Left lung (tissue), 14 donors: ENCODE measurements at places on chromosomes 5 and 9. TPM values are rescaled to one million over a fixed set of nuclear protein-coding genes. Genes with fewer than 3 reads are reported as not detected.

Gene KCNT1
- 0.48 TPM for polyA plus RNA-seq

Gene TRMO
- 15.7 TPM for polyA plus RNA-seq

Gene SEMA6A
- polyA plus RNA-seq: 39.3 TPM

Gene TNFSF8
- polyA plus RNA-seq: 11.5 TPM

Gene SAXO1
- 0.14 TPM for polyA plus RNA-seq

Gene SLC6A19
- polyA plus RNA-seq: 0.24 TPM

Gene FGF10
- 47.7 TPM for polyA plus RNA-seq

Gene MPDZ
- 77.7 TPM for polyA plus RNA-seq

Gene LCN2
- 3.1 TPM for polyA plus RNA-seq

Gene DBH
- polyA plus RNA-seq: 1.4 TPM

Gene AFAP1L1
- 42.0 TPM for polyA plus RNA-seq

Gene TMEM215
- polyA plus RNA-seq: not detected

Gene ARHGEF28
- polyA plus RNA-seq: 12.9 TPM

Gene PROB1
- polyA plus RNA-seq: 0.76 TPM
